ENCODE measurements at places on chromosomes 4 and X.
A peak's percentile ranks its signal among the peaks of the same experiment; 100 is the strongest.

DNA sequence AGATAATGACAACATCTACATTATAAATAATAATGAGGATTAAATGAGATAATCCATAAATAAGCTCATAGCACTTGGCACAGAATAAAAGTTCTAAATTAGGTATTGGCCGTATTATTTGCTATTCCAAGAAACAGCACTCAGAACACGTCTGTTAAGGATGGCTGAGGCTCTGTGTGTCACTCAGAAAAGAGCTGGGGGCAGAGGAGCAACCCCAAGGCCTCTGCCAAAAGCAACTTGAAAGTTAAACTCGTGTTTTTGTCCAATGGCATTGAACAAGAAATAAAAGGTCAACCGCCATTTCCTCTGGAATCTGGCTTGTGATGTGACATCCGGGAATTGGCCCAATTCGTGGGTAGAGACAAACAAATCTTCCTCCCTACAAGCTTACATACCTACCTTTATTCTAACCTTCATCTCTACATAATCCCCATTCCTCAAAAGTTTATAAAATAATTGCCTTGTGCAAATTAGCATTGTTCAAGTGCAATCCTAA lies 42.3 kb upstream of the FAM241A start:
- no peak for DNase-seq

DNA sequence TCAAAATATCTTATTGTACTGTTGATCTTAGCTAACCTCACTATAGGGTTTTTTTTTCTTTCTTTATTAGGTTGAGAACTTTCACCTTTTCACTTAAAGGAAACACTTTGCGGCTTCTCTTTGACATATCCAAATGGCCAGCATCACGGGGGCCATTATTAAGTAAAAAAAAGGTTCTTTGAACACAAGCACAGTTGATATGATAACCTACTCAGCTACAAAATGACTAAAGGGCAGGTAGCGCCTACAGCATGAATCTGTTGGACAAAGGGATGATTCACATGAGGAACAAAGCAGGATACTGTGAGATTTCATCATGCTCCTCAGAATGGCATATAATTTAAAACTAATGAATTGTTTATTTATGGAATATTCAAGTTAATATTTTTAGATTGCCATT lies 119.6 kb downstream of the CCSER1 start:
- no peak for DNase-seq

GRCh38 chr4:153782581-153782980 lies 6.3 kb downstream of the SFRP2 start:
- DNase-seq, result no peak

- no peak for DNase-seq
Observed at GRCh38 chrX:12390301-12390700, 252.0 kb downstream of the FRMPD4 start.

GRCh38 chr4:185742766-185743165 lies 69.2 kb downstream of the SORBS2 start:
- no peak for DNase-seq

- DNase-seq, result no peak
Observed at GRCh38 chr4:1882850-1883271, 11.7 kb downstream of the NSD2 start.

DNA sequence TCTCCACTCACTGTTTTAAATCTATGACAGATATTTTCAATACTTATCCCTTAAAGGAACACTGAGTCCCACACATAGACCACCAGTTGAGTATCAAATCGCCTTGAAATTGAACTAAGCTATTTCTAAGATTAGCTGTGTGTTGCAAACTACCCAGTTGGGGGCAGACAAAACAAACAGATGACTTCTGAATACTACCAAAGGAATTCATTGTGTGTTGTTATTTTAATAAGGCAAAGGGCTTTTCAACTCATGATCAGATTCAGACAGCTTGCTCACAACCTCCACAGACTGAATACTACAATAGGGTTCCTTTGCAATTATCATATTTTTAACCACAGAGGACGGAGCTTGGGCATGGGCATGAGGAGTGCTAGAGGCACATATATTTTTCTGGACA lies 283.0 kb upstream of the GPC4 start:
- no peak for DNase-seq

- no peak for DNase-seq
Observed at GRCh38 chr4:78667764-78668163, 108.4 kb upstream of the BMP2K start.

DNA sequence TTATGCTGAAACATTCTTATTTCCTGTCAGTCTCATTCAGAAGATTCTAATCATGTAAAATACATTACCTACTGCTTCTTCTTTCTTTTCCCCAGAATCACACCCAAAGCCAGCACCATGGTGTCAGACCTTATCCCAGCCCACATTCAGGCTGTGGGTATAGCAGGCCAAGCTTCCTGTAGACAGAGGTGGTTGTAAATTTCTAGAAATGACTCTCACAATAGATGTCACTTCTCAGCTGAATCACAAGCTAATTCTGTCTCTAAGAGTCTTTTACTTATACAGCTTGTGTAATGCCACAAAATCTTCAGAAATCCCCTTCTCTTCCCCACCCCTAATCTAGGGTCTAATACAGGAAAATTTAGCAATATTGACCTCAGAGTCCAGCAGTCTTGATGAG lies 239.6 kb downstream of the PARM1 start:
- DNase-seq, result no peak

DNA sequence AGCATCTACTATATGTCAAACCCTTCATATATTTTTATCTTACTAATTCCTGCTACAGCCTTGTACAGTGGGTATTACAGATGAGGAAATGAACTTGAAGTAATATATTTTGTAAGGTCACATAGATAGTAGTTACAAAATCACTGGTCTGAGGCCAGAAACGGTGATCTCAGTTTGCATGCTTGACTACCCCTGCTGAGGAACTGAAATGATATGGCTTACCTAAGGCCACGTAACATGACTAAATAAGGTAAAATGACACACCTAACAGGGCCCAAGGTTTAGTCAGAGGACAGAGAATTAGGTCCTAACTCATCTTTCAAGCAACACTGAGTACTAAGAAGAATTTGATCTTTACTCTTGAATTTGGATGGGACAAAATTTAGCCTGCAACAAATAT lies 1.5 kb upstream of the COMMD8 start:
- DNase-seq, result no peak

GRCh38 chrX:47743504-47743903 lies 84.5 kb upstream of the UXT start:
- DNase-seq, result no peak

DNA sequence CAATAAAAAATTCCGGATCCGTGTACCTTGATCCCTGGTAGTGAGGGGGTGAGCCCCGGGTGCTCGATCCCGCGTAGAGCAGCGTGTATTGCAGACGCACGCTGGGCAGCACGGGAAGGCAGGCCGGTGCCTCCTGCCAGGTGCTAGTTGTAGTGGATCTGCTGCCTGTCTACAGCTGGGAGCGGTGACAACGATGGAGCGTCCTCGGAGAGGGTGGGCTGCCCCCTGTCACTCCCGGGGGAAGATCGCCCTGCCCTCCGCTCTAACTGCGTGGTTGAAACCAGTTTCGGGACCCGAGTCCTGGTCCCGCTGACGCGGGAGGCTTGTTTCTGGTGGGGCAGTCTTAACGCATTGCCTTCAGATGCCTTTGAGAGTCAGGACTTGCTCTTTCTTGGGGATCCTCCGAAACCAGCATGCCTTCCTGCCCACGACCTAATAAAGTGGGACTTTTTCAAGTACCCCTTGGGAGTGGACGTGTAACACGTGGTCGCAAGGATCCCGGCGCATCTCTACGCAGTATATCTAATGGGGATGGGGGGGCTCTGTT lies 2.7 kb upstream of the NKX6-1 start:
- no peak for DNase-seq

- peak; percentile 66 for DNase-seq
Observed at GRCh38 chr4:177455561-177455970, 13.3 kb upstream of the AGA start.

- no peak for DNase-seq
Observed at GRCh38 chr4:82776925-82777542, 21.6 kb downstream of the SCD5 start.

DNA sequence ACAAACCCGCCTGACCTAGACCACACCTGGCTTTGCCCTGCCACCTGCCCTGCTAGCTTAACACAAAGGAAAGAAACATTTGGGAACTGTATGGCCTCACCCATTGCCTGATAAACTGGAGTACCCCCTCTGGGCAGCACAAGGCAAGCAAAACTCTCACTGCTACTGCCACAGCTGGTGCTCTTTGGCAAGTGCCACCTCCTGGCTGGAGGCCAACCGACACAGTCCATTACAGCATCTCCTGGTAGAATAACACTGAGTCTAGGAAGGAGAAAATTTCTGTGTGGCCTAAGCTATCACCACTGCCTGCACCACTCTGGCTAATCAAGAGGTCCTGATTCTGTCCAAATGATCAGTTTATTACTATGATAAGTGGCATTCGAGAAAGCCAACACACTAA lies 18.9 kb upstream of the SPANXN3 start:
- DNase-seq, result no peak

DNA sequence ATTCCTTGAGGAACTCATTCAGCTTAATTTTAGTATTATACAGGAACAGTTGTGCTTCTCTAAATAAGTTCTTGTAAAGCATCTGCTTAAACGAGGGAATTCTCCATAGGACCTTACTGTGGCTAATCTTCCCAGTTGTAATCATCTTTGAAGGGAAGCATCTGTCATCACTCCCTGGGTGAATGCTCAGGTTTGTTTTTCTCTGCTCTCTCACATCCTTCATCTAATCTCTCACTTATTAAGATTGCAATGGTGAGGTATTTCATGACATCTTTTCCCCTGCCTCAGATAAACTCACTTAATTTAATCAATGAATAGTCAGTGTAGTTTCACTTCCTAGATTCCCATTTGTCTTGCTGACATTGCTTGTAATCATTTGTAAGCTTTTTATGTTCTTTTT lies 121.8 kb upstream of the ADAMTS3 start:
- no peak for DNase-seq

DNA sequence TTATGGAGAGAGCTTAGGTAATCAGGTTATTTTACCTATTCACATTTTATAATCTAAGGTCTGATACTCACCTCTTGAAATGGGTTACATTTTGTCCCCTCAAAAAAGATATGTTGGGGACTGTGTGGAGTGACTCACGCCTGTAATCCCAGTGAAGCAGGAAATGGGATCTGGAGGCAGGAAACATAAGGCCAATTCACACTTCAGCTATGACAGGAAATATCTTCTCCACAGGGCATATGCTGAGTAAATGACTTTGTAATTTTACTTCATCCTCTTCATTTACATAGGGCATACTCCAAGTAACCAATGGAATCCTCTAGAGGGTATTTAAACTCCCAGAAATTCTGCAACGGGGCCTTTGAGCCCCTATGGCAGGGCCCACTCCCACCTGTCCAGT lies 54.8 kb upstream of the ZMAT1 start:
- no peak for DNase-seq

GRCh38 chrX:150475461-150475860 lies 93.0 kb upstream of the MTM1 start:
- no peak for DNase-seq

GRCh38 chr4:39103291-39103690 lies 41.3 kb downstream of the KLHL5 start:
- no peak for DNase-seq

DNA sequence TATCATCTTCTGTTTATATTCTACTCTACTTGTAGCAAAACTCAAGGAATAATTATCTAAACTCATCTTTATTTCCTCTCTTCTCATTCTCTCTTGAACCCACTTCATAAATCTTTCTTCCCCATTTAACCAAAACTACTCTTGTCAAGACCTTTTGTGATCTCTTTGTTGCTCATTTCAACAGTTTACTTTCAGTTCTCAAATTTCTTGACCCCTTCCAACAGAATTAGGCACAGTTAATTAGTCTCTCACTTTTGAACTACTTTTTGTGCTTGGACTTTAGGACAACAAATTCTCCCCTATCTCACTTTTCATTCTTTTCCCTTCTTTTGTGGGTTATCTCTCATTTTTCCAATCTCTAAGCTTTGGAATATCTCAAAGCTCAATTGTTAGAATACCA lies 27.4 kb upstream of the CAMK2D start:
- no peak for DNase-seq

- DNase-seq, result peak; percentile 61
Observed at GRCh38 chrX:81195712-81196111, 6.0 kb downstream of the HMGN5 start.

DNA sequence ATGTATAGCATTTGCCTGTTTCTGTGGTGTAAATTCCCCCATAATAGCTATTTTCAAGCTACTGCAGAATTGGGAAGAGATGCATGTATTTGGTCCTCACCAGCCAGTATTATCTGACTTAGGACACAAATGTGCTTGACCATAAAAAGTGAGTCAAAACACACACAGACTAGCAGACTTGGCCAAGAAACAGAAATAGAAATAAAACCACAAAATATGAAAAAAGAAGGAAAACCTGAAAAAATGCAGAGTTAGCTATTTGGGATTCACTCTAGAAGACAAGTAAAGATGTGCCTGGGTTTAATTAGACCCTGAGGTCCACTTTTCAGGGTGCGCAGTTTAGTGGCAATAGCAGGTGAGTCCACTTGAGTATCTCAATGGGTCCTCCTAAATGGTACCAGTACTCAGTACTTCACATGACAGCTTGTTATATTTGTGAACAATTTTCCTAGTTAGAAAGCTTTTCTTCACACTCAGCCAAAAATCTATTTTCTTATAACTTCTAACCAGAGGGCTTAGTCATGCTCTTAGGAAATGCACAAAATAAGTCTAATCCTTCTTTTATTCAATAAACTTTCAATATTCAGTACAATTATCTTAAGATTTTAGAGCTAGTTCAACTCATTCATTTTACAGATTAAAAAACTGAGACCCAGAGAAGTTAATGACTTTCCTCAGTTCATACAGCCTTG lies 108.7 kb upstream of the JADE1 start:
- no peak for DNase-seq

DNA sequence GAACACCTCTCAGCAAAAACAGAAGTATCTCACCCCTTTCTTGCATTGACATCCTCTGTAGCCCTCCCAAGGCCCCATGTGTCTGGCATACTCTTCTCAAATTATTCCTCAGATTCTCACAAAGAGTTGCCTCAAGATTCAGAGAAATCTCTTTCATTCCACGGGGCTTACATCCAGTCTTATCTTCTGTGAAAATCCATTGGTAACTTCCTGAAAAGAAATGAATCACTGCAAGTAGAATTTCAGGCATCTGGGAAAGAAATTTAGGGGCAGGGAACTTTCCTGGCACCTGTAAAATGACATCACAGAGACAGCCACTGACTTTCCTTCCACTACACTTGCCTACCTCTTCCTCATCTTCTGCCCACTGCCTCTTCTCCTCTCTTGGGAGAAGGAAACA lies 182.5 kb upstream of the ARHGEF9 start:
- DNase-seq, result no peak

DNA sequence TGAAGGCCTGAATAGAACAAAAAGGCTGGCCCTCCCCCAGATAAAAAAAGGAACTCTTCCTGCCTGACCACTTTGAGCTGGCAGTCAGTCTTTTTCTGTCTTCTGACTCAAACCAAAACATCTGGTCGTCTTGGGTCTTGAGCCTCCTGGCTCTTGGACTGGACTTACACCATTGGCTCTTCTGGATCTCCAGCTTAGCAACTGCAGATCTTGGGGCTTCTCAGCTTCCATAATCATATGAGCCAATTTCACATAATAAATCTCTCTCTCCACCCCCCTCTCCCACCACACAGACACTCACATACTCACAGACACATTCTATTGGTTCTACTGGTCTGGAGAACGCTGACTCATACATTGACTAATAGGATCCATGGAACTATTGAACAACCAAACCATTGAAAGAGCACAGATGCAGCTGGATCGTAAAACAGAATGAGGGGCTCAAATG lies 15.6 kb upstream of the CWH43 start:
- DNase-seq, result no peak

- DNase-seq, result peak; percentile 43
Observed at GRCh38 chrX:34365471-34365870, 233.4 kb upstream of the FAM47A start.

Data from hepatocyte (in vitro differentiated cells).